ENCODE measurements at places on chromosomes 4 and X.

DNA sequence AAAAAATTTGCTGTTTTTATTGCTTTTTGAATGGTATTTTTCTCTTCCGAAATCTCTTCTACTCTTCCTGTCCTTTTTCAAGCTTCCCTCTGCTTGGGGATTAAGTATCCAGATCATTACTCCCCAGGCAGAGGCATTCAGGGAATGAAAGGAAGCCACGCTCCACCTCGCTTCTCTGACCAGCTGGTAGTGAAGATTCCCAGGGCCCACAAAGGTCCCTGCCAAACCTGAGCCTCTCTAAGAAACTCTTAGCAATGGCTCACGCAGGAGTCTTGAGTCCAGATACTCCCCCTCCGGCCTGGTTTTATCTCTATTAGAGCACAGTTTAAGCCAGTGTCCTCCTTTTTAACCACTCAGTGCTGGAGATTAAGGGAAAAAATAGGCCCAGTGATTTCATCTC lies 51.4 kb upstream of the SOD3 start:
- DNase-seq = no peak

GRCh38 chr4:11281720-11282119 lies 147.0 kb downstream of the HS3ST1 start:
- DNase-seq = no peak

GRCh38 chr4:6956434-6957147 lies 47.0 kb downstream of the TBC1D14 start:
- DNase-seq = no peak

GRCh38 chr4:4182835-4183568 lies 43.7 kb downstream of the OTOP1 start:
- DNase-seq = no peak

DNA sequence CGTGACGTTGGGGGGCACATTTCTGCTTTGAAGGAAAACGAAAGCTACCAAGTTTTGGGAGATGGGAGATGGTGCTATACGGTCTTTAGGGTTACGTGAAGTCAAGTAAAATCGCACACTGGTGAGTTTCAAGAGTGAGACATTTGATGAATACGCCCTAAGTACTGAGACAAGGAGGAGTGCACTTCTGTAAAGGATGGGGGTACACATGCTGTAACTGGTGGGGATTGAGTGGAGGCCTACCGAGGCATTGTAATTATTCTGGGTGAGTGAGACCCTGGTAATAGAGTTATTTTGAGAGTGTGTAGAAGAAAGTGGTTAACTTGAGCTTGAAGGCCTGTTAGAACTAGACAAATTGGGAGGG lies 536 bp downstream of the SH3BGRL start:
- DNase-seq = no peak
